GM12864 (cell line): ENCODE measurements at places on chromosomes 2 and 18.

DNA sequence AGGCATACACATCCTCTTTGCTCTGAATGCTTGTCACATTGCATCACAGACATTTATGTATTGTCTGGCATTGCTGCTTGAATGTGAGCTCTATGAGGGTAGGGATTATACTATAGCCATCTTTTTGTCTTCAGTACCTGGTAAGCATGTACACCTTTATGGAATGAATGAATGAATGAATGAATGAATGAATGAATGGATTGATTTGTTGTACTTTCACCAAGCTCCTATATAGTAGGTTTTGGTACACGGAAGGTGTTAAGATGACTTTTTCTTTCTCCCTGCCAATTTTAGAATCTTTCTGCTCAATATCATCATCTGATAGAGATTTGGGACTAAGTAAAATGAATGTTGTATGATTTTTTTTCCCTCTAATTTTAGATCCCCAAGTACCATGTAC is 13.5 kb downstream of the LTBP1 start:
- DNase-seq, result no peak

- no peak for DNase-seq
These were observed 210.5 kb downstream of the HDAC4 start for GRCh38 chr2:239190361-239190760.

DNA sequence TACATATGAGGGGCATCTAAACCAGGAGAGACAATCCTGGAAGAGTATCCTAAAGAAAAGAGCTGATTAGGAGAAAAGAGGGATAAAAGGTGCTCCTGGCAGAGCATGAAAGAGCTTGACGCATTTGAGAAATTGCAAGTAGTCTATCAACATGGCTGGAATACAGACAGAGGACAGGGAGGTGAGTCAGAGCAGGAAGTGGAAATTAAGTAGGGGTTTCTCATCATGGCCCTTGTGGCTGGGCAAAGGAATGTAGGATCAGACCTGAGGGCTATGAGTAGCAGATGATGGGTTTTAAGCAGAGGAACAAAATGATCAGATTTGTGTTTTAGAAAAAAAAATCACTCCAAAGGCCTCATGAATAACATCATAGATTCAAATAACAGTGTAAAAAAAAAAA is 49.2 kb upstream of the UGP2 start:
- no peak for DNase-seq

DNA sequence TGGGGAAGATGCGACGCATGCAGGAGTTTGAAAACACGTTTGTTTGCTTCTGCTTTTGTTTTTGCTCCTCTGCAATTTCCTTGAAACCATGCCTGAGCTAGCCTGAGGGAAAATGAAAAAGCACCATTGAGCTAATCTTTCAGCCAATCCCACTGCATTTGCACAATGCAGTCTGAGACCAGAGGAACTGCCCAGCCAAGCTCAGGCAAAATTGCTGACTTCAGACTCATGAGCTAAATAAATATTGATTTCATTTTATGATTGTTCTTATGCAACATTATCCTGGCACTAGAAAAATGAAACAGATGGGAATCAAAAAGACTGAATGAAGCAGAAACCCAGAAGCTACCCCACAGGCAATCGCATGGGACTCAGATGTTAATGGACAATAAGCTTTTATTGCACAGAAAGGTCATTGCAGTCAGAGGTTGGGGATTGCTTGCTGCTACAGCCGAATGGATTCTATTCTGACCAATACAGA is 37.0 kb downstream of the TPRKB start:
- DNase-seq, result no peak

GRCh38 chr18:60910534-60910933 is 422.7 kb upstream of the CDH20 start:
- DNase-seq, result no peak

GRCh38 chr2:26273501-26273900 is 28.8 kb downstream of the HADHB start:
- no peak for DNase-seq

DNA sequence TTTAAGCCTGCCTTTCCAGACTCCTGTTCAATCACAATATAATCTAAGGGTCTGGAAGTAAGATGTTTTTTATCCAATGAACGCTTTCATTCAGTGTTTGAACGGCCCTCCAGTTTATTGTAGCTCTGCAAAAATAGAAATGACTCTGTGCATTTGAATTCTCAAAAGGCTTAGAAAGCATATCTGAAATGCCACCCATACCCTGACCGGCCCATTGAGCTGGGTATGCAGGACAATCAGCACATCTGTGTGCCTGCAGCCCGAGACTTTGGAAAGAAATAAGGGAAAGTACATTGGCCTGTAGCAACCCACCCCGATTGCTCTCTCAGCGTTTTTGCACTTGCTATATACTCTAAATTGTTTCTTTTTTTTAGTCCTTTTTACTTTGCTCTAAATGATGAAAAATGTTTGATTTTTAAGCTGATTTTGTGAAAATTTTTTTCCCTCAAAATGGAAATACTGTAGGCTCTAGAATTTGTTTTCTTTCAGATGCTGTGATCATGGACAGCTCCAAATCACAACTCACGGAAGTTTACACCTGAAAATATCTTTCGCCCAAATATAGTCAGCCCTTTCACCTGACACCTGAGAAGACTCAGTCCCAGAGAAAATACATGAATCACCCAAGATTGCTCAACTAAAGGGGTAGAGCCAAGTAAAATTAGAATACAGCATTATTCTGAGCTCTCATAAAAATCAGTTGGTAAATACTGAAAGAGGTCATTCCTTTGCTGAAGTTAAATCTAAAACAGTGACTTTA is 194.5 kb upstream of the SIX3 start:
- no peak for DNase-seq

DNA sequence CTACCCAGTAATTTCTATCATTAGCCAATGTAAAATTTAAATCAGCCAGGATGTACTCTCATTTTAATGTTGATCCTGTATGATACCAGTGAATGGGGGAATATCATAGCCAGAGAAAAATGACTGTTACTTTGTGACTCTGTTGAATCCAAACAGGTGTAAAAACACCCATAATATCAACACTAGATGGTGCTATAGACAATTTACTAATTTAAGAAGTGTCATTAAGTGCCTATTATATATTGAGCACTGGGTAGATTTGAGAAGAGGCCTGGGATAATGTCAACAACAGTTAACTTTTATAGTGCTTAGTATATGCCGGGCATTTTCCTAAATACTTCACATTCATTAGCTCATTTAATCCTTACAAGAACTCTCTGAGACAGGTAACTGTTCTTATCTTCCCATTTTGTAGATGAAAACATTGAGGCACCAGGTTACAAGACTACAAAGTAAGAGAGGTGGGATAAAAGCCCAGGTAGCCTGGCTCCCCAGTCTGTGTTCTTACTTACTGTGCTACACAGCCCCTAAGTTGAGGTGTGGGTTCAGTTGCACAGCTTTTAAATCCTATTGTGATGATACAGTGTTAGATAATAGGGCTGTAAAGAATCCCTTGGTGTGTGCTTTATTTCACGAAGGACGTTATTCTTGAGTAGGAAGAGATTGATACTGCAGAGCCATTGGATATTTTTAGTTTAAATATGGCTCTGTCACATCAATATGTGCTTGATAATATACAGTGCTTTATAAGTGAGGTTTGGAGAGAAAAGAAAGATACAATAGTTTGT is 325.5 kb downstream of the AGPS start:
- DNase-seq, result no peak

- DNase-seq, result no peak
These were observed 37.5 kb upstream of the SCN9A start for GRCh38 chr2:166413255-166413654.
